ENCODE measurements at places on chromosomes 12 and 14.

GRCh38 chr14:98227000-98227726 is 1044.8 kb downstream of the BCL11B start:
- peak; percentile 62 for DNase-seq

- DNase-seq = no peak
Observed at GRCh38 chr14:72311516-72311915, 379.3 kb downstream of the RGS6 start.

DNA sequence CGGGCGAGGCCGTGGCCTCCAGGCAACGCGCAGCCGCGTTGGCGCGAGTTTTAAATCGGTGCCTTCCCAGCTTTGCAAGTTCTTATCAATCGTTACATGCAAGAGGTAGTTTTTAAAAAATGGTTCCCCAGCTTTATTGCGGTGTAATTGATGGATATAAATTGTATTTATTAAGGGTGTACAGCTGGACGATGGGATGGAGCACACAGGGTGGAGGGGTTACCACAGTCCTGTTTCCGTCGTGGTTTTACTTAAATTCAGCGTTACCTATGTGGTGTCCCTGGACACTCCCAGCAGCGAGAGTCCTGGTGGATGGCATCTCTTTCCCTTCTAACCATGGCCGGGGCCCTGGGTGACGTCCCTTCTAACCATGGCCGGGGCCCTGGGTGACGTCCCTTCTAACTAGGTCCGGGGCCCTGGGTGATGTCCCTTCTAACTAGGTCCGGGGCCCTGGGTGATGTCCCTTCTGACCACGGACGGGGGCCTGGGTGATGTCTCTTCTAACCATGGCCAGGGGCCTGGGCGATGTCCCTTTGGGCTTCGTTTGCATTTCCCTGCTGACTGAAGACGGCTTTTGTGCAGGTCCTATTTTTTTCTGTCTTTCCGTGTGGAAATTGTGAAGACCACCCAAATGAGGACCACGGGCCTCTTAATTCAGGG is 97.9 kb downstream of the TNFAIP2 start:
- no peak for DNase-seq

DNA sequence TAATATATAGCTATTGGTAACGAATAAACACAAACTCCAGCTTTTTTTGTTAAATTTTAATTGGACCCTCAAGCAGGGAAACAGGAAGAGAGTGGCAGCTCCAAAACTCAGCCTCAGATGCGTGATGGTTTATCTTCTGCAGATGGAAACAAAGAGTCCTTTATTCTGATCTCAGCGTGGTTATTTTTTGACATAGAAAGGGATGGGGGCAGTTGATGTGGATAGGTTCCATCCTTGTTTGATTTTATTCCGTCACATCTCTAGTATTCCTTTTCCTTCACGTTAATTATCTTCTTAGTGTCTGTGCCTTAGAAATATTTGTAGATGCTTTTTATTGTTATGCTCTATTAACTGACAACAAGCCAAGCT is 447.6 kb upstream of the SEL1L start:
- no peak for DNase-seq
